ENCODE measurements at places on chromosomes 3 and 15. TPM values are rescaled to one million over a fixed set of nuclear protein-coding genes. Genes with fewer than 3 reads are reported as not detected.

DNA sequence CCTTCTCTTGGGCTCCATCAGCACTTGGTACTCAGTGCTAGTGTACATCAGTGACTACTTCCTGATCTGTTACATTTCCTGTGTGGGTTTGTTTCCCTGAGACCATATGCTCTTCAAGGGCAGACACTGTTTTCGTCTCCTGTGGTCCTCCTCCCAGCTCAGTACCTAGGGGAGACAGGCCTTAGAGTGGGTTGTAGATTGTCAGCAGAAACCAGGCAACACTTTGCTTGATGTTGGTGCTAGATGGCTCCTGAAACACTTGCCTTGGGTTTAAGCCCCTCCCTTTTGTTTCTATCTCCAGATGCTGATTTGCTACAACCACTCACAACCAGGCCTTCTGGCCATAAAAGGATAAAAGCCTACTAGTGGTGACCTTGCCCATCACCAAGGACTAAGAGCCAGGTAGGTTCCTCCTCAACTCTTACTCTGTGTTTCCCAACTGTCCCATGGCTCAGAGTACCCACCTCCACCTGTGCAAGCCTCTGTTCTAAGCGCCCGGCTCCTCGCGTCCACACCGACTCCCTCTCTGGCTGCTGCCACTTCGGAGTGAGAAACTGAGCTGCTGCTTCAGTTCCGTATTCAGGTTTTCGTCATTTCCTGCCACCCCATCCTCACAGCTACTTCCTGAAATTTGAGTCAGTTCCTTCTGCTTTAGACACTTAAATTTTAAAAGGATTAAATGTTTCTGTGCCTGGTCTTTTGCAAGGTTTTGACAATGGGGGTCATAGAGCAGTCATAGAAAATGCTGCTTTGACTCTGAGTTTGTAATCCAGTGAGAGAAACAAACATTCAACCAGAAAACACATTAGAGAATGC is at the start of gene HCLS1:
HCLS1 (minus strand) TSS at position 548 of the 816 bp plus-strand sequence. CDS start 2,556 bp downstream, outside the sequence.
- peaks cover 17% of the 10 kb centered on the region for H3K36me3 ChIP-seq
- H3K27me3 ChIP-seq: no peaks in the 10 kb centered on the region
- no peak within 1 kb of the TSS for H3K4me3 ChIP-seq
- no peak for DNase-seq
- no peaks in the 10 kb centered on the region for H3K4me1 ChIP-seq

- no peaks in the 10 kb centered on the region for H3K4me1 ChIP-seq
- peaks cover 68% of the 10 kb centered on the region for H3K36me3 ChIP-seq
- H3K27me3 ChIP-seq: no peaks in the 10 kb centered on the region
- no peak for DNase-seq
Measured at GRCh38 chr15:65569728-65570127, 39.5 kb downstream of the HACD3 start.

DNA sequence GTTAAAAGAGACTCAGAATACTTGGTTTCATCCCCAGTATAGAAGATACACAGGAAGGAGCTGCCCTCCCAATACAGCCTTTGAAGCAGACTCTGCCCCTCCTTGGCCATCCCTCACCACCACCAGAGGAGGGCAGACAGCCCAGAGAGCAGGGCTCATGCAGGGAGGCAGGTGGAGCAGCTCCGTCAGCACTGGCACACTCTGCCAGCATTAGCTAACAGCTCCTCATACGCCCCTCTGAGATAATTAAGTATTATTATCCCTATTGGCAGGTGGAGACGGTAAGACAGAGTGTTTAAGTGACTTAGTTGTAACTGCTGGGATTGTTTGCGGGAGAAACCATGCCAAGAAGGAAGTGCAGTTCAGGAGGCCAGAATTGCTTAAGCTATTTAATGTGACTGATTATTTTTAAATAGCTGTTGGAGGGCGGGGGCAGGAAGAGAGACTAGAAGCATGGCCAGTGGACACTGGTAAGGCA is 434.0 kb downstream of the EPHB1 start:
- no peak for DNase-seq
- H3K4me1 ChIP-seq: no peaks in the 10 kb centered on the region
- H3K36me3 ChIP-seq: no peaks in the 10 kb centered on the region
- no peak overlapping the region for H3K4me3 ChIP-seq
- no peak overlapping the region for H3K27ac ChIP-seq

DNA sequence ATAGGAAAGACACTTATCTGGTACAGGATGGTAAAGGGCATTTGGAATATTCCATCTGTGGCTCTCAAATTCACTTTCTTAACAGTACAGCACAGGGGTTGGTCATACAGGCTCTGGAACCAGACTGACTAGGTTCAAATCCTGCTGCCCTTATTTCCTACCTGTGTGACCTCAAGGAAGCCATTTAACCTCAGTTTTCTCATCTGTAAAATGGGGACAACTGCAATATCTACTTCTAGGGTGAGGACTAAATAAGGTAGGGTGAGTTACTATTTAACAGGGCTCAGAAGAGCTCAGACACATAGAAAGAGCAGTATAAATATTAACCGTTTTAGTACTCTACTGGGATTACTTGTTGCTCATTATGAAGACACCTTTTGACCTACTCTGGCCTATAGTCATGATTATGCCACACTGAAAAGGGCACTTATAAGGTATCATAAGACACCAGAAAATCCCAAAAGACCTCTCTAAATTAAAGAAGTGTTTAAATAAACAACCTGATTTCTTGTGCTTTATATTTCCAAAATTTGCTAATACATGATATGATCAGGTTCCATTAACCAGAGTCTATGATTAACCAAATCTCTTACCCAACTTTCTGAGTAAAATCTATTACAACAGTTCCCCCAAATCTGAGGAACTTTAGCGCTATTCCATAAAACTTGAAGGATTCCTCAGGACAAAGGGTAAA is 6.5 kb downstream of the RFTN1 start:
- H3K4me1 ChIP-seq: peaks cover 48% of the 10 kb centered on the region
- H3K4me3 ChIP-seq: no peak overlapping the region
- peaks cover 16% of the 10 kb centered on the region for H3K36me3 ChIP-seq
- no peak for DNase-seq

GRCh38 chr15:97009031-97009431 is 678.5 kb downstream of the NR2F2 start:
- no peak overlapping the region for H3K27ac ChIP-seq
- no peaks in the 10 kb centered on the region for H3K4me1 ChIP-seq
- no peaks in the 10 kb centered on the region for H3K36me3 ChIP-seq

- H3K27me3 ChIP-seq: no peaks in the 10 kb centered on the region
- DNase-seq: no peak
- H3K4me1 ChIP-seq: peaks cover 11% of the 10 kb centered on the region
- H3K36me3 ChIP-seq: peaks cover 34% of the 10 kb centered on the region
Measured at GRCh38 chr3:141448606-141449220, 38.1 kb upstream of the RASA2 start.

DNA sequence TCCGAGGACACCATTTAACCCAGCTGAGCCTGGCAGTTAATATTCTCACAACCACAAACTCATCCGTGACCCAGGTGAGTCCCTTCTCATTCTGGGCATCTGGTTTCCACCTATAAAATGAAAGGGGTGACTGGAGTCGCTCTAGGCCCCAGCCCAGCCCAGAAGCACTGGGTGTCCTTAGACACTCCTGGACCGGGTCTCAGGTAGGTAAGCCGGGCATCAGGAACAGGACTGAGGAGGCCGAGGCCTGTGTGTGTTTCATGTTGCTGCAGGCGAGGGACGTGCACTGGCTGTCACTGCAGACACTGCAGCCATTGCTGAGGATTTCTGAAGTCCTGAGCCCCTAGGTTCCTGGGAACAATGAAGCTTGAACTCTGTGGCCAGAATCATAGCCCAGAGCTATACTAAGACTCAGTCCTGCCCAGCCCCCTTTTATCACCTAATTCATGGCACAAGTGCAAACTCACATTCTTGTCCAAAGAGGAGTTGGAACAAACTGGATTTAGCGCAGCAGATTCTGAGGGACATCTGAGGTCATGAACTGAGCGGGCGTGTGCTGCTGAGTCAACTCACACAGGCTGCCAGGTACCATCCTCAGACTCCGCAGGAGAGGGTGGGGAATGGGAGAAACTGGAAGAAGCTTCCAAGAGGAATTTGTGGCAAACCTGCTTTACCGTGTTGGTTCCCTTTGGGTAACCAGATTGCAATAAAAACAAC is 184.9 kb downstream of the FAM43A start:
- DNase-seq: no peak
- H3K4me1 ChIP-seq: peaks cover 38% of the 10 kb centered on the region
- H3K27me3 ChIP-seq: no peaks in the 10 kb centered on the region
- H3K36me3 ChIP-seq: no peaks in the 10 kb centered on the region
- H3K4me3 ChIP-seq: no peak overlapping the region

DNA sequence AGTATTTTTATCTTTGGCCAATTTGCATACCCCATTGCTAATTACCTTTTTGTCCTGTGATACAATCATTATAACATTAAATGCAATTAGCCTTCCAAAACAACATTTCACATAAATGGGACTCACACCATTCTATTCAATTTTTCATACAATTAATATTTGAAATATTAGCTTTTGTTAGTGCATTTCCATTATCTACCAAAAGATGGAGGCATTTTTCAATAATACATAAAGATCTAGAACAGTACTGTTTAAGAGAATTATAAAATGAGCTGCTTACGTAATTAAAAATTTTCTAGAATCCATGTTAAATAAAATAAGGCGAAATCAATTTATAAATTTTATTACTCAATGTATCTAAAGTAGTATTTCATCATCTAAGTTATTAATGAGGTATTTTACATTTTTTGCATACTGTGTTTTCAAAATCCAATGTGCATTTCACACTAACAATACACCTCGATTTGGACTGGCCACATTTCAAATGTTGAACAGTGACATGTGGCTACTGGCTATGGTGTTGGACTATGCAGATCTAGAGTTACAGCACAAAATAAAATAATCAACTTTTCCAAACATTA is 74.3 kb downstream of the TJP1 start:
- no peak overlapping the region for H3K4me3 ChIP-seq
- H3K4me1 ChIP-seq: peaks cover 10% of the 10 kb centered on the region
- no peak overlapping the region for H3K27ac ChIP-seq
- no peaks in the 10 kb centered on the region for H3K27me3 ChIP-seq
- H3K36me3 ChIP-seq: peaks cover 29% of the 10 kb centered on the region
- DNase-seq: no peak

The MKRN2OS gene
- total RNA-seq: not detected
